ENCODE measurements at places on chromosomes 12 and 14.

- no peak for DNase-seq
Measured at GRCh38 chr12:33944703-33945437, 77.4 kb upstream of the ALG10 start.

DNA sequence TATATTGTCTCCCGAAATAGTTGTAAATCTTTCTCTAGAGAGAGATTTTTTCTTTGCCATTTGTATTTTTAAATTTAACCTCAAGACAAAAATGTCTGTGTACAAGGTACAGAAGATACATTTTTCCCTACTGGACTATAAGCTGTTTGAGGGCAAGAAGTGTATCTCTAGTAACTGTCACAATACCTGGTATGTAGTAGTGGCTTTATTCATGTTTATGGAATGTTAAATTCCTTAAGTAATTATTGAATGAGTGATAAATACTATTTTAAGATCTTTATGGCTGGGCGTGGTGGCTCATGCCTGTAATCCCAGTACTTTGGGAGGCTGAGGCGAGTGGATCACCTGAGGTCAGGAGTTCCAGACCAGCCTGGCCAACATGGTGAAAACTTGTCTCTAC is 24.4 kb upstream of the CDK17 start:
- peak; percentile 31 for DNase-seq

GRCh38 chr12:80018119-80018518 is 81.2 kb upstream of the OTOGL start:
- no peak for DNase-seq

GRCh38 chr14:103023881-103024473 is 33.4 kb downstream of the CDC42BPB start:
- peak; percentile 58 for DNase-seq

GRCh38 chr12:40946612-40947194 is 241.4 kb upstream of the PDZRN4 start:
- DNase-seq, result peak; percentile 37

- DNase-seq, result no peak
Measured at GRCh38 chr12:75457191-75457590, 23.4 kb upstream of the GLIPR1 start.

DNA sequence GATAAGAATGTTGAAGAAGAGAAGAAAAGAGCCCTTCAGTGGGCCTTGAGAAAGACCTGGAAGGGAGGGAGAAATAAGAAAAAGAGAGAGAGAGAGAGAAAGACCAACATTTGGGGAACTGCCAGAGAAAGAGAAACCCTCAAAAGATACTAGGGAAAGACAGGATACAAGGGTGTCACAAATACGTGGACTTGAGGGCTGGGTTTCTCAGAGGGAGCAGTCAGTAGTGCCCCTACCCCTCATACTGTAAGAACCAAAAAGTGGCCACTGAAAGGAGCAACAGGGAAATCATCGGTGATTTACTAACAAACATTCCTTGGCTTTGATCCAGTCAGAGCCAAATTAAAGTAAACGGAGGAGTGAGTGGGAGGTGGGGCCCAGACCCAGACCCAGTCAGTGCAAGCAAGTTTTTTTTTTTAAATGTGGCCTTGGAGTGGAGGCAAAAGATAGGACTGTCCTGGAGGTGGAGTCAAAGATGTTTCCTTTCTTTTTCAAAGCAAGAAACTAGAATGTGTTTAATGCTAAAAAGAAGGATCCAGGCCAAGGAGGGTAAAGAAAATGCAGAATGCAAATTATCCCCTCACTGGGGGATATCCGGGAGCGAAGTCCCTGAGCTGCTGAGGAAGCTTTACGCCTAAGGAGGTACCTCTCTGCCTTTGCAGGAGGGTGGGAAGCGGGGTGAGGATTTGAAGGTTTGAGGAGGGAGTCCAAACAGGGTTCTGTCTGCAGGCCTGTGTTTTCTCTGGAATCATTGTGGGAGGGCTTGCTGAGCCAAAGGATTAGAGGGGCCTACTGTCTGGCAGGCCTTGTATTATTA is 143.5 kb upstream of the AMIGO2 start:
- DNase-seq, result no peak

- no peak for DNase-seq
Measured at GRCh38 chr14:100106250-100107112, 41.3 kb downstream of the EVL start.

DNA sequence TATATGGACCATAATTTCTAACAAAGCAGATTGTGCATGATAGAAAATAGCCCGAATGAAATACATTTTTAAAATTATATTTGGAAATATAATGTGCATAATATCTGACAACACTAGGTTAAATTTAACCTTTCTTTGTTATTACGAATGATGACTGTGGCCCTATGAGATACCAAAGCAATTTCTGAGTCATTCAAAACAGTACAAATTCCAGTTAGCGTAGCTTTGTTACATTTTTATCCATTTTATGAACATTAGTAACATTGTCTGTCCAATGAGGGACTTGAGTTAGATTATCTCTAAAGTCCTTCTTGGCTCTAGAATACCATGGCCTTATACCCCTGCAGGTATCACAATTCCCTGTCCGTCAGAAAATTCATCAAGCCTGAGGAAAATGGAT is 39.0 kb upstream of the REP15 start:
- no peak for DNase-seq

DNA sequence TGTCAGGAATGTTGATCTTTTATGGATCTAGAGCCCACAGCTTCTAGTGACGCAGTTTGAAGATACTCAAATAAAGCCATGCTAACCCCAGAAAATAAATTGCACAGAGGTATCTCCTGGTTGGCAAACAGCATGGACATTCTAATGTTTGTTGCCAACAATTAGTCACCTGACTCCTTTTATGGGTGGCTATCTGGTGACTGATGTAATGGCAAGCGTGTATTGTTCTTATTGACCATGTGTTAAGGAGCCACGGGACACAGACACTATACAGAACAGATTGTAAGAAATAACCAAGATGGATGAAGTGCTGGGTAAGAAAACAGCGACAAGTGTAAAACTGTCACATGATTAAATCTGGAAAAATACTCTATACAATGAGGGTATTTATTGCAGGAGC is 401.3 kb upstream of the PDE3A start:
- no peak for DNase-seq

GRCh38 chr14:24784981-24785380 is 151.0 kb upstream of the GZMB start:
- DNase-seq, result no peak

DNA sequence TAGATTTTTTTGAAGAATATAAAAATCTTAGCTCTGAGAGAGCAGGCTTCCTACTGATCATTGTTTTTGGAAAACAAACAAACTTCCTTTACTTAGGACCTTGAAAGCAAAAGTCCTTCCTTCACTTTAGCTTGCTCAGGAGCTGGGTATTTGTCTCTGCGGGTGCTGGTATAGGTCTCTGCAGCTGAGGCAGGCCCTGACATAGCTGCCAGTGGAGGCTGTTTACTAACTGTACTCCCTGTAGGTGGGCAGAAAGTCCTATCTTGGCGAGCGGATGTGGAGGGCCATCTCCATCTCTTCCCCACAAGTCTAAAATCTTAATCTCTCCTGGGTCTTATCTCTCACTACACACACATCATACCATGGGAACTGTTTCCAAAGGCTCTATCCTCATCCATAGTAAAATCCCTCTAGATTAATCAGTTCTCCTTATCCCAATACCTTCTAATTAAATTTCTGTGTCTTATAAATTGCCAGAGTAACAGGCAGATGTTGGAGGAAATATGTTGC is 4.1 kb upstream of the MIA2 start:
- no peak for DNase-seq

DNA sequence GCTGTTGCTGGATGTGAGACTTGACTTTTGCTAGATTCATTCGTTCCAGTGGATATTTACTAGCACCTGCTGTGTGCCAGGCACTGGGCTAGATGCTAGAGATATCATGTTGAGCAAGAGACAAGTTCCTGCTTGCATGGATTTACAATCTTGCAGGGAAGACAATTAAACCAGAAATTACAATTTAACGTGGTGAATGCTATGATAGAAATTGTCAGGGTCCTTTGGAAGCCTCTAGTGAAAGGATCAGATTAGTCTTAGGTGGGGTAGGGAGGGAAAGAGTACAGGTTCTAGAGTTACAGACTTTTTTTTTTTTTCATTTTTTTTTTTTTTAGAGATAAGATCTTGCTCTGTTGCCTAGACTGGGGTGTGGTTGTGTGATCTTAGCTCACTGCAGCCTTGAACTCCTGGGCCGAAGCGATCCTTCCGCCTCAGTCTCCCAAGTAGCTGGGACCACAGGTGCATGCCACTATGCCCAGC is 36.7 kb downstream of the SPATS2 start:
- no peak for DNase-seq

DNA sequence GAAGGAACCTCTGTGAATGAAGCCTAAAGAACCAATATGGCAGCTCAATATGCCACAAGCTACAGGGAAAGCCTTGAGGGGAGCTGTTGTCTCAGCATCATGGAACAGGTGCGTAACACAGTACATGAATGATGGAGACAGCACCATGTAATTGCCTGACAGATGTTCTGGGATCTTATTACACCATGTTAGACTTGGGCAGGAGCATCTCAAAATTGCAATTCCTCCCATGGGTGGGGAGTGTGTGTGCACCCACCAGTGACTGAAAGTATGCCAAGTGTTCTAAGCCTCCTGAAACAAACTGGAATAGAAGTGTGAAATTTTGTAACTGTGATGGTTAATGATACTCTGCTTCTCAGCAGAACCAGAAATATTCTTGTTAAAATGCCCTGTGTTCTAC is 151.0 kb upstream of the SRRM4 start:
- no peak for DNase-seq

DNA sequence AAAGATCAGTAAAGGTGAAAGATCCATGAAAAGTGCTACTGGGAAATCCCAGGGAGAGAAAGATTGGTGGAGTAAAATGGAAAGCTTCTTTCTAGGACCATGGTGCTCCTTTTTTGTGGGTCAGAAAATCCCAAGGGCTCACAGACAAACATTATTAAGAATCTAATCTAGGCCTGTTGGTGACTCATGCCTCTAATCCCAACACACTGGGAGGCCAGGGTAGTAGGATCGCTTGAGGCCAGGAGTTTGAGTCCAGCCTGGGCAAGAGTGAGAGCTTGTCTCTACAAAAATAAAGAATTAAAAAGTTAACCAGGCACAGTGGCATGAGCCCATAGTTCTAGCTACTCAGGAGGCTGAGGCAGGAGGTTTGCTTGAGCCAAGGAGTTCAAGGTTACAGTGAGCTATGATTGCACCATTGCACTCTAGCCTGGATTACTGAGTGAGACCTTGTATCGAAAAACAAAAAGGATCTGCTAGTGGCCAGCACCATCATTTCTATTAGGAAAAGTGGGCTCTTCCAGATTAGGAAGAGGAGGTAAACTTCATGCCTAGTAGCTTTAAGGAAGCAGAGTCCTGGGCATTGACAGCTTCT is 43.0 kb downstream of the TXNRD1 start:
- DNase-seq, result no peak

- DNase-seq, result peak; percentile 72
Measured at GRCh38 chr12:26268841-26269561, 73.6 kb downstream of the SSPN start.

- DNase-seq, result peak; percentile 93
Measured at GRCh38 chr12:116277467-116278278, at the start of gene MED13L. TSS of gene MED13L (minus strand) at chr12:116277693. CDS start at chr12:116277131, 562 bp downstream.

DNA sequence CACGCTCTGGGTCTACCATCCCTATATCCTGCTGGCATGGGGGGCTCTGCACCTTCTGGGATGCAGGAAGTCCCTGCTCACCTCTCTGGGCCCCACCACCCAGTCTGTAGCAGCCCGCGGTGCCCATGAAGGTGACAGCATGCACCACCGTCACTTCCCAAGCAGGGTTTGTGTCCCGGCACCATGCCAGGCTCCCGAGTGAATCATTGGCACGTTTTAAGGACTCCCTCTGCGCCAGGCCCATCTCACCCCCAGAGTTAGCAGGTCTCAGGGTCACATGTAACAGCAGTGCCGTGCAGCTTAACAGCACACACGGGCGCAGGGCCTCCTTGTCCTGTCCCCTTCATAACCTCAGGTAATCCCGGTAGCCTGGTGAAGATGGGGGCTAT is 19.9 kb downstream of the SETD1B start:
- DNase-seq, result no peak

DNA sequence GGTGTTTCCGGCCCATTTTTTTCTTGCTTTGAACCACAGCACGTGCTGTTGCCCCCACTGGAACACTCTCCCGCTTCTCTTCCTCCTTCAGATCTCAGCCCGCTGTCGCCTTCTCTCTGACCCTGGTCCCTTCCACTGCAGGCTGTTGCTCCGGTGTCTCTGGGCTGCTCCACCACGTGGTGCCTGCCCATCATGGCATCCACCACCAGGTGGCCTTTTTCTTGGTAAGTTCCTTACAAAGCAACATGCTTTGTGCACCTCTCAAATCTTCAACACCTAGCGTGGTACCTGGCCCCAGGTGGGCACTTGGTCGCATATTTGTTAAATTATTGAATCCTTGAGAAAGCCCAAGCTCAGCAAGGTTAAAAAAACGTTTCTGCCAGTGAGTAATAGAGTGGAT is 19.1 kb downstream of the TUNAR start:
- no peak for DNase-seq

DNA sequence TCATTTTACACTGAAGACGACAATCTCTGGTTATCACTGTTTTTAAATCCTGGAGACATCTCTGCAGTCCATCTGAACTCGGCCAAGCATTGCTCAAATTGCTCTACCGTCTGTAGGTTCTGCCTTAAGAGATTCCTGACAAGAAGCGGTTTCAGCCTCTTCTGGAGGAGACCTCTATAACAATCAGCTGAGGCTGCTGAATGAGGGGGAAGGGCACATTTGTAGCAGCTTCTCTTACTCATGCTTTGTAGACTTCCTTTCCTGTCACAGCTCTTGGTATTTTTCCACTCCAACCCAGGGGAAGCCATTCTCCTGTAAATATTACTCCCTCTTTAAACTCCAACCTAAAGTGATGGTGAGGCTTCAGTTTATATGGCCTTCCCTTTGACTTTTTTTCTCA is 3.0 kb downstream of the ARG2 start:
- peak; percentile 86 for DNase-seq

- DNase-seq, result no peak
Measured at GRCh38 chr12:3313675-3314663, 177.0 kb upstream of the PRMT8 start.

DNA sequence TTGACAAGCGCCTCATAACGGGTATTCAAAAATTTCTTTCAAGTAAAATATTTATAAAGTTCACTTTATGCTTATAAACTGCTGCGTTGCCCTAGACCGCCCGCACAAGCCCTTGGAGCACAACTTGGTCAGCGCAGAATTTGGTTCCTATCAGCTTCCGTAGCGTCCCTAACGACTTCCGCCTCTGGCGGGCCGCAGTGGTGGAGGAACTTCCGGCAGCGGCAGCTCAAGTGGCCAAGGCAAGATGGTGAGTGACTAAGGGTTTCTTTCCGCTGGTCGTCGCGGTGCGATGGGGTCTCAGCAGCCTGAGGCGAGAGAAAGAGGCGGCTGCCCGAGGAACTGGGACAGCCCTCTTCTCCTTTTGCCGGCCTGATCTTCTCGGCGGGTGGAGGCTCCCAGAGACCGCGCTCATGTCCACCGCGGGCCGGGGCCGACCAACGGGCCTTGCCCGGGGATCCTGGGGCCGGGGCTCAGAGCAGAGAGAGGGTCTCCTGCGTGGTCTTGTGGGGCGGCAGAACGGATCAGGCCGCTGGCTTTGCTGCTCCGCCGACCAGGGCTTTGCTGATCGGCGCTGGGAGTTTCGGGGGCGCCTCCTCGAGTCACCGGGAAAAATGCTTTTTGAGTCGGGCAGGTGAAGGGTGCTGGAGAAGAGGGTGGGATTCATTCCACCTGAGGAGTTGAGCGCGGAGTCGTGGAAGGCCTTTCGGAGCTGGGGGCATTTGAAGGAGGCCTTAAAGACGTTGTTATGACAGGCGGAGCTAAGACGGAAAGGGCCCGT is at the start of gene PSMC1:
PSMC1 (plus strand) TSS at position 200 of the 778 bp plus-strand sequence; CDS start at position 245, 45 bp downstream.
- DNase-seq, result peak; percentile 92
